ENCODE measurements at places on chromosomes 4 and X. TPM values are rescaled to one million over a fixed set of nuclear protein-coding genes. Genes with fewer than 3 reads are reported as not detected.

GRCh38 chr4:120730777-120731320 lies 191.7 kb downstream of the PRDM5 start:
- no peak for DNase-seq

GRIA2 gene
- total RNA-seq: 0.13 TPM

- no peak for DNase-seq
Measured at GRCh38 chrX:119775517-119776238, 15.8 kb downstream of the RPL39 start.

HELT gene
- total RNA-seq: not detected

- no peak for DNase-seq
Measured at GRCh38 chrX:123339221-123339905, 155.3 kb downstream of the GRIA3 start.
